ENCODE measurements at places on chromosomes 5 and 9.

DNA sequence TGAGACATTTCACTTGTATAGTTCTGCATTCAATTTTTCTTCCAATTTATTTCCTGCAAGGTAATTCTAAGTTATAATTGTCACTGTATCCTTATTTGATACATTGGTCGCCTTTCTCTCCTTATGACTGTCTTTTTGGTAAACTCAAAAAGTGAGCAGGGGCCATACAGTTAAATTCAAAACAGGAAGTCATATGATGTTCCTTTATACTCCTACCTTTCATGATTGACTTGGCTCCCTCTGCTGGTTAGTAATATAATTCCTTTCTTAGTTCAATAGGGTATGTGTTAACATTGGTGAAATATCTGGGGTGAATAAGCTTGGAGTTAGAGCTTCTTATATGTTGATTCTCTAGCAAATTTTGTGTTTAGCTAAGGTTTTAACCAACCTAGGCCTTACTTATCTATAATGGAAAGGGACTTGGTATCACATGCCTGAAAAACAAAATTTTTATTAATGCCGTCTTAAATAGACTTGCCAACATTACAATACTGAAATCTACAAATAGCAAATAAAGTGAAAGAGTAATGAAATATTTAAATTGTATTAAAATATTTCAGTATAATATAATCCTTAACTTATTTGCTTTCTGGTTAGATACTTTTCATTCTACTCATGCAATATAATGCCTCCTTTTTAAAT, 6.0 kb upstream of the NIPBL start:
- DNase-seq, result no peak

DNA sequence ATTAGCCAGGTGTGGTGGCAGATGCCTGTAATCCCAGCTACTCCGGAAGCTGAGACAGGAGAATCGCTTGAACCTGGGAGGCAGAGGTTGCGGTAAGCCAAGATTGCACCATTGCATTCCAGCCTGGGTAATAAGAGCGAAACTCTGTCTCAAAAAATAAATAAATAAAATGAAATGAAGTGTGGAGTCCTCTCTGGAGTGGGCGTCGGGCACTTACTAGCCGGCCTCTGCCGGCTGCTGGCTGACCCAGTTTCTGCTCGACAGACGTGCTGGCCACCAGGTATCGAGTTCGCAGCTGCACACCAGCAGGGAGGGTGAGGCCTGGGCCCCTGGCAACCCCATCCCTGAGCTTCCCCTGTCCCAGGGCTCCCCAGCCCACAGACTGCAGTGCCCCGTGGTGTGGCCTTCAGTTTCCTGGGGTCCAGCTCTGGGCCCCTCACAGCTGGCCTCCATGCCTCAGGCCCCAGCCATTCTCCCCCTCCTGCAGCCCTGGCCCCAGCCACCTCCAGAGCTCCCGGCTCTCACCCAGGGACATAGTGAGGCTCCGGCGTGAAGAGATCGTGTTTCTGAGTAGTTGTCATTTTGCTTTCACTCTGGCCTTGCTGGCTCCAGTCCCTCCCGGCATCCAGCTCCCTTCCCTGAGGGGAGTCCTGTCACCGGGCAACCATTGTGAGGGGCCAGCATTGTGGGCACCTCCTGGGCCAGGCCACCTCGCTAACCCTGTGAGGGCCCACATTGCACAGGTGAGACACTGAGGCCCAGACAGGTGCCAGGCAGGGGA, 3.8 kb upstream of the STPG3 start:
- DNase-seq, result no peak

DNA sequence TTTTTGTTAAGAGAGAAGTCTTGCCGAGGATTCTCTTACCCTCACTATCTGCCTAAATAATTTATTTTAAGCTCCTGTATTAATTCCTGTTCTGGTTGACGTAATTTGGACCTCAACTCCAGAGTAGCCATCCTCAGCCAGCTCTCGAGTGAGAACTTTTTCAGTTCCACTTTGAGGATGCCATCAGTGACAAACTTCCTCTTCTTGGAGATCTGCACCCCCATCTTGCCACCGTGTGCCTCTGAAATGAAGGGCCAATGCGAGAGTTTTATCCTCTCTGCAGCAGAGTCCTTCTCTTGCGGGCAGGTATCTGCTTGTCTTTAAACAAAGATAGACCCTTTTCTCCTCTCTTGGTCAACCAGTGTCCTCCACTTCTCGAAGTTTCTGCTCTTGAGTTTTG, 19.5 kb upstream of the TMEM174 start:
- no peak for DNase-seq

- DNase-seq, result no peak
Observed at GRCh38 chr9:78131969-78132700, 100.5 kb upstream of the GNAQ start.

DNA sequence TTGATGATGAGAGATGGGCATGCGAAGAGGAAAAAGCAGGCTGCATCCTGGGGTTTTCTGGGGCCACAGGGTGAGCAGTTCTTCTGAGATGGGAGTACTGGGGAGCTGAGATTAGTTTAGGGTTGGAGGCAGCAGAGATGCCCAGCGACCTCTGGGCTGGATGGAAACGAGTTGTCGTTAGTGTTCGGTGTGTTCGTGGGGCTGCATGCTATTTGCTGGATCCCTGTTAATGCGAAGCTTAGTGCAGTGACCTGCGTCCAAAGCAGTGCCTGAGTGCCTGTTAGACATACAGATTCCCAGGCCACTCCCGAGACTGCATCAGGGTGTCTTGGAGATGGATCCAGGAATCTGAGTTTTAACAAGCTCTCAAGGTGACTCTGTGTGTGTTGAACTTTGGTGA, 201.3 kb downstream of the CACNA1B start:
- no peak for DNase-seq

GRCh38 chr9:136078498-136079011, 16.5 kb downstream of the NACC2 start:
- DNase-seq, result no peak

GRCh38 chr9:74173284-74173683, 323.9 kb upstream of the RORB start:
- no peak for DNase-seq

DNA sequence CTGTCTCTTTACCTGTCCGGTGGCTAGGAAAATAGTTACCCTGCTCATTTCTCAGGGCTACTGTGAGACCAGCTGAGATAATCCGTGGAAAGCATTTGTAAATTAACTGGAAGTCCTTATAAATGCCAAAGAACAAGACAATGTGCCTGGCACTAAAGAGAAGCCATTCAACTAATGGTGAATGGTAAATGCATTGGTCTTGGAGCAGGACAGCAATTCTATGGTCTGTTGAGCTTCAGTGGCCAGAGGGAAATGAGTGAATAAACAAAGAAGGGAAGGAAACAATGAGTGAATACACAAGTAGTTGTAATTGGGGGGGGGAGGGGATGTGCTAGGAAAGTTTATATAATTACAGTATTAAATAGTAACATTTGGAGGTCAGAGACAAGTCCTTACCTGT, 353.6 kb downstream of the SEMA5A start:
- DNase-seq, result no peak

- DNase-seq, result no peak
Observed at GRCh38 chr5:136070486-136071285, 41.9 kb downstream of the TGFBI start.

DNA sequence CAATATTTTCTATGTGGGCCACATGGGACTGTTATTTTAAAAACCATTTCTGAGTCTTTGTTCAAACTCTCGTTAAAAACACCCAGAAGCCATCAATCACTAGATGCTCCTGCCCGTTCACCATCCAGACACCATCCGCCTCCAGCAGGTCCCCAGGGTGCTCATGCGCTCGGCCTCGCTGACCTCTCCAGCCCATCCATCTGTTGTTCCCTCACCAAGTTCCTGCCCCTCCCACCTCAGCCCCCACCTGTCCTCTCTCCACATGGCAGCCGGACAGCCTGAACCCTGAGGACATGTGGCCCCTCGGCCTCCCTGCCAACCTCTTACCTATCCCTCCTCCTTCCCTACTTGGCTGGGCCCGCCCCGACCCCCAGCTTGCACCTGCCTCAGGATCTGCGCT, 31.6 kb downstream of the NSUN2 start:
- DNase-seq, result no peak

DNA sequence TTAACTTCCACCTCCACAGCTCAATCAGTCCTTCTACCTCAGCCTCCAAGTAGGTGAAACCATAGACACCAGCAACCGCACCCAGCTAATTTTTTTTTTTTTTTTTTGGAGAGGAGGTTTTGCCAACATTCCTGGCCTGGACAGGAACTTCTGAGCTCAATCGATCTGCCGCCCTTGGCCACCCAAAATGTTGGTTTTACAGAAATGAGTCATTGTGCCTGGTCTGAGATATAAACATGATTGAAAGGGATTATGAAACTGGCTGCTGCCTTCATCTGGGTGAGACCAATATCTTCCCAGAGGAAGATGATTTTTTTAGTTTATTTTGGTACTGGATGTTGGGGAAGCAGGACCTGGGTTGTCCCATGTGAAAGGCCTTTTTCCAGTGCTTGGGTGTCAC, 9.2 kb downstream of the TAF11L12 start:
- DNase-seq, result no peak

GRCh38 chr5:40268088-40268487, 411.6 kb upstream of the PTGER4 start:
- no peak for DNase-seq

DNA sequence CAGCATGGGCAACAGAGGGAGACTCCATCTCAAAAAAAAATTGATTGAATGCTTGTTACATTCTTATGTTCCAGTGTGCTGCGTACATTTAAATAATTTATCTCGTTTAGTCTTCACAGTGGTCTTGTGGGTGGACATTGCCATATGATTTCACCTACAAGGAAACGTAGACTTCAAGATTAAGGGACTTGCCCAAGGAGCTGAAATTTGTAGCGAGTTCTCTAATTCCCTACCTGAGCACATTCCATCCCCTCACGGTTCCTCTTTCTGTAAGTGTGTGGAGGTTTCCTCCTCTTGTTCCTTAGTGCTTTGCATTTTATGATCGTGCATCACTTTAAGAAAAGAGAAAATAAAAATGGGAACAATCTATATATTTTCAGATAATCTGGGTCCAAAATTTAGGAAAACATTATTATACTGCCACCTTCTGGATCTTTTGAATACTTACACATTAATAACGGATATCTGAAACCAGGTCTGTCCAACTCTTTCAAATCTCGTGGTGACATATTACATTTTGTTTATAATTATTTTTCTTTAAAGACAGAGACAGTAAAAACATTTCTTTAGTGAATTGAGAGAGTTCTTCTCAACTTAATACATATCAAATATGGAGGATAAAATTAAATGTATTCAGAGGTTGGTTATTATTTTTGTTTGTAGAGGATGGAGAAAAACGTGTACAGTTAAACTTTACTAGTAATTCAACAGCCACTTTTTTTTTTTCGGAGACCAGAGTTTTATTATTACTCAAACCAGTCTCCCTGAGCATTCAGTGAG, 29.9 kb upstream of the C7 start:
- DNase-seq, result no peak

- no peak for DNase-seq
Observed at GRCh38 chr9:134333234-134333873, 7.1 kb downstream of the RXRA start.

- no peak for DNase-seq
Observed at GRCh38 chr5:160463740-160464465, 42.2 kb downstream of the PTTG1 start.
